ENCODE measurements at places on chromosomes 6 and 20.

GRCh38 chr6:87697581-87698546 lies 4.2 kb downstream of the AKIRIN2 start:
- DNase-seq: no peak

DNA sequence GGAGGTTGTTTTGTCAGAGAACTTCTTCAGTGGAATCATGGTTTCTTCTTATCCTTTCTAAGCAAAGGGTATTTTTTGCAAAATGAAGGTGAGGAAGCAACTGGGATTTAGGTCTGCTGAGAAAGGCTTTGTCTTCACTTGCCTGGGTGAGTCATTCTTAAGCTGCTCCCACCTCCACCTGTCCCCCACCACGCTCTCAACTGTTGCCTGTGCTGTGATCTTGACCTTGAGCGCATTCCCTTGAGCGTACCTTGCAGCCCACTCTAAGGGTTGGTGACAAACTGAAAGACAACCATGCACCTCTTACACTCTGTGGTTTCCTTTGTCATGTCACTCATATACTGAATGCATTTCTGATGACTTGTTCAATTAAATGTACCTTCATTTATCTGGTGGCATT lies 641.1 kb downstream of the RNF144B start:
- no peak for DNase-seq

DNA sequence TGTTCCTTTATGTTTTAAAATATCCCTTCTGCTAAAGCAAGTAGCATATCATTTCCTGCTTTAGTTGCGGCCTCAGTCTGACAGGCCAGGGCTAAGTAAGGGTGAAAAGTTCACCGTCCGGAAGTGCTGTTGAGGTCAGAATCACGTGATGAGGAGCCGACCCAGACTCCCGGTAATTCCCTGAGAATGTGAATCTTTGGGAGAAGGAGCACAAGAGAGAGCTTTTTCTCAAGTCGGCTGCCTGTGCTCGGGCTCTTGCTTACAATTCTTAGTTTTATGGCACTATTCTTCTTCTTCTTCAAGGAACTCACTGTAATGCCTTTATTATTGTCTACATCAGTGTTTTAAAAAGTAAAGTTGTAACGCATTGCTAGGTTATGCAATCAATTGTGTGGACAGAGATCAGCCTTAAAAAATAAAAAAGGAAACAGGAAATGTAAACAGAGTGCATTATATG lies 309.3 kb downstream of the PRL start:
- DNase-seq: peak; percentile 3

- DNase-seq: no peak
These were observed 39.5 kb downstream of the CITED2 start for GRCh38 chr6:139334806-139335446.

DNA sequence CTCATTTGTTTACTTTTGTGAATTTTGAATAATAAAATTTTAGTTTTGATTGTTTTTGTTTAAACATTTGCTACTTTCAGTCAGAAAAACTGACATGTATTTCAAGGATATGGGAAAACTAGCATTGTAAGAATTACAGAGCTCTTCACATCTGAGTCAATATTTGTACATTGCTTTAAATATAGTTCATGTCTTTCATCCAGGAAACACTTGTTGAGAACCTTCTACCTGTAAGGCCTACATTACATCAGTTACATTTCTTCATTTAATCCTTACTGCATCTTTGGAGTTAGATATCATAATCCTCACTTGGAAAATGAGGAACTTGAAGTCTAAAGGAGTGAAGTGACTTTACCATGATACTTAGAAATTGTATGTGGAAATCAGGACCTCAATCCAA lies 242.9 kb downstream of the KCNQ5 start:
- no peak for DNase-seq

GRCh38 chr6:118877806-118878205 lies 16.1 kb upstream of the ASF1A start:
- no peak for DNase-seq

- DNase-seq: no peak
These were observed 54.3 kb upstream of the PRND start for GRCh38 chr20:4667371-4667773.

GRCh38 chr6:7224731-7225130 lies 88.3 kb downstream of the SSR1 start:
- no peak for DNase-seq

DNA sequence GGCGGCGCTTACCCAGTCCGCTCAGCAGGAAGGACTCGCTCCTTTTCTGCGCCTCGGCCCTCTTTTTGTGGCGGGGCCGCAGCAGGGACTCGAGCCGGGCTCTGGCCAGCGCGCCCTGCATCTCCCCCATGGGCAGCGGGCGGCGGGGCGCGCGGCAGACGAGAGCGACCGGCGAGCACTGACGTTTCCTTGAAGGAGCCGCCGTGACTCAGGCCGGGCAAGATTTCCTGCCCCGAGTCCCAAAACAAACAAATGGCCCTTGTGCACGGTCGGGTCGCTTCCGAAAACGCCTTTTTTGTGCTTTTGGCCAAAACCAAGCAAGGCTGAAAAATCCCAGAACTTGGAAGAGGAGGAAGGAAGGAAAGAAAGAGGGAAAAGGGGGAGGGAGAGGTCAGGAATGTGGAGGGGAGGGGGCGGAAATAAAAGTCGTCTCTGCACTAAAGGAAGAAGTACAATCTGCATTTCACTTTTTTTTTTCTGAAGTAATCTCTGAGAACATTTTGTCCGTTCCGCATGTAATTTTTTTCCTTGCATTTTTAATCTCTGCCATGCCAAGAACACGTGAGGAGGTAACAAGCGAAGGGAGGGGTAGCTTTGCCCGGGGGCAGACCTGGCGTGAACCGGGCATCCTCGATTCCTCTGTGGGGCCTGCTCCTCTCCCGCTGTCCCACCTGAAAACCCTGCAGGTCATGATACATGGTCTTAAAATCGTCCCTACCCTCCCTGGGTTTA lies 123.3 kb upstream of the SLC2A12 start:
- no peak for DNase-seq

- no peak for DNase-seq
These were observed 35.9 kb downstream of the LAMA2 start for GRCh38 chr6:128918886-128919285.

GRCh38 chr20:20407891-20408805 lies 40.2 kb downstream of the INSM1 start:
- no peak for DNase-seq

- DNase-seq: no peak
These were observed 896.7 kb upstream of the MAP3K7 start for GRCh38 chr6:91483415-91484105.

DNA sequence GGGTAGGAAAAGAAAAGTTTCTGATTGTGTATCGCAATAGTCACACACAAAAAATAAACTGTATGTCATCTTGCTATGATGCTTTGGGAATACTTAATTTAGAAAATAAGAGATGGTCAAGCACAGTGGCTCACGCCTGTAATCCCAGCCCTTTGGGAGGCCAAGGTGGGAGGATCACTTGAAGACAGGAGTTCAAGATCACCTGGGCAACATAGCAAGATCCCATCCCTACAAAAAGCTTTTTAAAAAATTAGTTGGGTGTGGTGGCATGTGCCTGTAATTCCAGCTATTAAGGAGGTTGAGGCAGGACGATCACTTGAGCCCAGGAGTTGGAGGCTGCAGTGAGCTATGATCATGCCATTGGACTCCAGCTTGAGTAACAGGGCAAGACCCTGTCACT lies 27.6 kb downstream of the MAP7 start:
- DNase-seq: no peak

DNA sequence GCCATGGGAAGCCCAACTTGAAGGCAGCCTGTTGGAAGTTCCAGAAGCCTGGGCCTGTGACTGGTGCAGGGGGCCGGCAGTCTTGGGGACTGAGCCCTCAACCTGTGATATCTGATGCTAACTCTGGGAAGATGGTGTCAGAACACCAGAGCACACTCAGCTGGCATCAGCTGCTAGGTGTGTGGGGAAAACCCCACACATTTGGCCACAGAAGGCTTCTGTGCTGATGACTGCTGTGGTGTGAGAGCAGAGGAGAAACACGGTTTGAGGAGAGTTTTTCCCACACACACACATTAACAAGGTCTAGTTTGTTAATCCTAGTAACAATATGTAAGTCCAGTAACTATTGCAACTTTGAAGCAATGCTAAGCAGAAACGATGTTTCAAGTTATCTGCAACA lies 78.0 kb downstream of the PSMB1 start:
- DNase-seq: no peak

DNA sequence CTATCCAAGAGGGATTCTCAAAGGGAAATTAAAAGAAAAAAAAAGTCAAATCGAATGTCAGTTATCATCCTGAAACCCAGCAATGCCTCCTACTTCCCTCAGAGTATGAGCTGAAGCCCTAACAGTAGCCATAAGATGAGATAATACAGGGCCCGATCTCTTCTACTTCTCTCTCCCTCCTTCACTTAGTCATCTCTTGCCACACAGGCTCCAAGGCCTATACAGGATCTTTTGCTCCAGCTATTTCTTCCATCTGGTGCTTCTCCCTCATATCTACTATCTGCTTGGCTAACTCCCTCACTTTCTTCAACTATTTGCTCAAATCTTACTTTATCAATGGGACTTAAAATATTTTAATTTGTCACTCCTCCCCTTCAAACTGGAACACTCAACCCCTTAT lies 215.3 kb downstream of the RNGTT start:
- no peak for DNase-seq

DNA sequence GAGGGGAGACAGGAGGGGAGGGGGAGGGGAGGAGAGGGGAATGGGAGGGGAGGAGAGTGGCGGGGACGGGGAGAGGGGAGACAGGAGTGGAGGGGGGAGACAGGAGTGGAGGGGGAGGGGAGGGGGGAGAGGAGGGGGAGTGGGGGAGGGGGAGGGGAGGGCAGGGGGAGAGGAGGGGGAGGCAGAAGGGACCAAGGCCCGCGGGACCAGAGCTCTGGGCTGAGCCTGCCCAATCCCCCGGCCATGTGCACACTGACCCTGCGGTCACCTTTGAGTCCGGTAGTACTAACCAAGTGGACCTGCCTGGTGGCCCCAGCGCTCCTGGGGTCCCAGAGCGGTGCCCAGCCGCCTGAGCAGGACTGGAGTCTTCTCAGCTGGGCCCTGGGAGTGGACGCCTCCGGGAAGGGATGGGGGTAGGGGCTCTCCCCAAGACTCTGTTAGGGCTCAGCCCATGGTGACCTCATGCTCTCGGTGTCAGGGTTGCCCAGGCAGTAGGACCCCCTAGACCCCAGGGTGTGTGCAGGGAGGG lies 471 bp upstream of the KCNQ2 start:
- no peak for DNase-seq

DNA sequence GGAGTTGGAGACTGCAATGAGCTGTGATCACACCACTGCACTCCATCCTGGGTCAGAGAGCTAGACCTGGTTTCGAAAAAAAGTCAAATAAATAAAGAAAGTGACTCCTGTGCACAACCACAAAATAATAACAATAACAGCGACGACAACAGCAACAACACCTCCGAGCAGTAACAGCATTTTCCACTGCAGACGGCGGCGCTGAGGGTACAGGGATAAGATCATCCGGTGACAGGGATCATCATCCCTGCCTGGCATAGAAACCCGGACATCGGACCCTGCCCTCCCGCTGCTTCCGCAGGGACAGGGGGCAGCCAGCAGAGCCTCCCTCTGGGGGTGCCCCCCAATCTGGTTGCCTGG lies 11.5 kb downstream of the SRXN1 start:
- DNase-seq: no peak

DNA sequence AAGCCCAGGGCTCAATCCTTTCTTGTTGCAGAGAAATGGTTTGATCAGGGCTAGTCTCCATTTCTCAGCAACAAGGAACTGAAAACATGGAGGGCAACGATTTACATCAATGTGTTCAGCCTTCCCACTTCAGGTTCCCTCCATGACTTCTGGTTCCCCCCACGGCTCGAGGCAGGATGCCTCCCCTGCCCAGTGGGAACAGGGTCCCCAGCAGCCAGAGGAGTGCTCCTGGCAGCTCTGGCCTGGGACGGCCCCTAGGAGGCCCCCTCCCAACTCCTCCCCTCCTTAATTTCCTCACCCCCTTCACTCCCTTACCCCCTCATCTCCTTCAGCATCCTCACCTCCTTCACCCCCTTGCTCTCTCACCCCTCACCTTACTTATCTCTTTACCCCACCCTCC lies 283.8 kb downstream of the CDC5L start:
- no peak for DNase-seq

GRCh38 chr6:128307671-128308070 lies 212.7 kb downstream of the PTPRK start:
- DNase-seq: no peak

- no peak for DNase-seq
These were observed 65.3 kb downstream of the MKKS start for GRCh38 chr20:10368702-10369041.

DNA sequence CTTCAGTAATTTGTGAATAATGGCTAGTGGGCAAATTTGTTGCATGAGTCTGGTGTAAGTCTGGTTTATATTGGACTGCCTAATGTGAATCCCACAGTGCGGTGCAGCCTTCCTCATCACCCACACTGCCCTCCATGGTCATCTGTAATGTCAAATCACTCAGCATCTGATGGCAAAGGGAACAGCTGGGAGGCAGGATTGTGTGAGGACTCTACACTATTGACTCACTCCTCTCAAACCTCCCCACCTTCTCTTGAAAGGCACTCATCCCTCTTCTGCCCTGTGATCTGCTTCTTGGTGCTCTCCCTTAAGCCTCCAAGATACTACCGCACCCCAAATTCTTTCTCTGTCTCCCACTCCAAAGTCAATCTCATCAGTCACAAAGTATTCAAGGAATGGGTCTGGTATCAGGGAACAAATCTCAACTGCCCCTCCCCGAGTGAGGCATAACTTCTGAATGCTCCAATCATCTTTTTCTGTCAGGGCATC lies 146.0 kb upstream of the BEND6 start:
- no peak for DNase-seq

- DNase-seq: no peak
These were observed 128.8 kb downstream of the QKI start for GRCh38 chr6:163543321-163543720.

GRCh38 chr20:57898332-57898731 lies 188.5 kb upstream of the PMEPA1 start:
- DNase-seq: no peak

DNA sequence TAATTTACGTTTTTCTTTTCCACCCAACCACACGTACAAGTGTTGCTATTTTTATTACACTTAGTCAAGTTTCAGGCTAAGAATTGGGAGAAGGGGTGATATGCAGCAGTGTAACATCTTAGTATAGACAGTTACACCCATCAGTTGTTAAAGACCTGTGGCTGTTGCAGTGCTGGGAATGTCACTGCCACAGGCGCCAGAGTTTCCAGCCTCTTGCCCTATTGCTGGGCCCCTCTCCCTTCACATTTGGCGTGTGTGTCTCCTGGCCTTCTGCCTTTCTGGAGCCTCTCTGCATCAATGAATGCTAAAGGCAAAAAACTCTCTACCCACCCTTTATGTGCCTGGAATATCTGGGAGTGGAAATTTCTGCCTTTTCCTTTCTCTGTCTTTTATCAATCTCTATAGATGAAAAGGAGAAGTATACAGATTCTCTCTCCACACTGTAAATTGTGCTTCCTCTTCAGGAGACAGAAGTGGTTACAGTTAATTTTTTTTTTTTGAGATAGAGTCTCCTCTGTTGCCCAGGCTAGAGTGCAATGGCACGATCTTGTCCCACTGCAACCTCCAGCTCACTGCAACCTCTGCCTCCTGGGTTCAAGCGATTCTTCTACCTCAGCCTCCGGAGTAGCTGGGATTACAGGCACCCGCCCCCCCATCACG lies 73.0 kb downstream of the TIAM2 start:
- no peak for DNase-seq

GRCh38 chr6:39824030-39824926 lies 32.1 kb downstream of the DAAM2 start:
- DNase-seq: no peak

Data from stimulated activated CD8-positive, alpha-beta memory T cell treated with anti-CD3 and anti-CD28 coated beads, Interleukin-7, amount 100 ng/mL, for 48 hours (primary cell).